Activated naive CD4-positive, alpha-beta T cell treated with anti-CD3 and anti-CD28 coated beads, Interleukin-2, amount 50 U/mL, for 16 hours (primary cell): ENCODE measurements at places on chromosomes 16 and 17.
A peak's percentile ranks its signal among the peaks of the same experiment; 100 is the strongest.

DNA sequence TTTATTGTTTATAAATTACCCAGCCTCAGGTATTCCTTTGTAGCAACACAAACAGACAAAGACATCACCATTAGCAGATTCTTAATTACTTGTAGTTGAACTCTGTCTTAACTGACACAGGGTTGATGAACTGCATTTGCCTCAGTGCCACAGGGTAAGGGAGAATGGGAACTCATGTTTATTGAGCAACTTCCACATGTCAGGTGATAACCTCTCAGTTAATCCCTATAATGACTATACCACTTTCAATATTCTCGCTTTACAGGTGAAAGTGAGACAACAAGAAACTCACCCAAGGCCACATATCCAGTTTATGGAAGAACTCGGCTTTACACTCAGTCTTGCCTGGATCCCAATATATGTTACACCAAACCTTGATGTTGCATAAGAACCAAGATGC lies 8.6 kb downstream of the PDILT start:
- DNase-seq: no peak

- DNase-seq: no peak
These were observed 197.7 kb upstream of the CDH5 start for GRCh38 chr16:66168777-66169176.

GRCh38 chr17:1518410-1518809 lies 2.0 kb upstream of the INPP5K start:
- no peak for DNase-seq

- DNase-seq: no peak
These were observed 163.1 kb upstream of the CCL2 start for GRCh38 chr17:34091975-34092374.

GRCh38 chr17:72466199-72466598 lies 345.4 kb downstream of the SOX9 start:
- DNase-seq: no peak

DNA sequence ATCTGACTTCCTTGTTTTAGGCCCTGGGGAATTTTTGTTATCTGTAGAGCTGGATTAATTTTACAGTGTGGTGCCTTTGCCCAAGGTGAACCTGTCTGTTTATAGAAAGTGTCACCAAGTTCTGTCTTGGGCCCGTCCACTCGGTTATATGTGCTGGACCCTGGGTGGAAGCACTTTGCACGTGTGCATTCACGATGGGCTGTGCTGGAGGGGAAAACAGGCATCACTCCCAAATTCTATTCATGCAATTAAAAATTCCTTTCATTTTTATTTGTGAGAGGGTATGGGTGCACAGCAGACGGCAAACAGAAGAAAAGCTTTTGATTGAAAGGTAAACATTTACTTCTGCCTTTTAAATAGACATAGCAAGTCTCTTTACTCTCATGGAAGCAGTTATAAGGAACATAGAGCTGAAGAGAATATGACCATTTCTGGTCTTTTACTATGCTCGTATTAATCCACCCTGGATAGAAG lies 101.2 kb downstream of the WWOX start:
- DNase-seq: no peak

- DNase-seq: no peak
These were observed 103.0 kb upstream of the SHISA6 start for GRCh38 chr17:11138023-11138422.

DNA sequence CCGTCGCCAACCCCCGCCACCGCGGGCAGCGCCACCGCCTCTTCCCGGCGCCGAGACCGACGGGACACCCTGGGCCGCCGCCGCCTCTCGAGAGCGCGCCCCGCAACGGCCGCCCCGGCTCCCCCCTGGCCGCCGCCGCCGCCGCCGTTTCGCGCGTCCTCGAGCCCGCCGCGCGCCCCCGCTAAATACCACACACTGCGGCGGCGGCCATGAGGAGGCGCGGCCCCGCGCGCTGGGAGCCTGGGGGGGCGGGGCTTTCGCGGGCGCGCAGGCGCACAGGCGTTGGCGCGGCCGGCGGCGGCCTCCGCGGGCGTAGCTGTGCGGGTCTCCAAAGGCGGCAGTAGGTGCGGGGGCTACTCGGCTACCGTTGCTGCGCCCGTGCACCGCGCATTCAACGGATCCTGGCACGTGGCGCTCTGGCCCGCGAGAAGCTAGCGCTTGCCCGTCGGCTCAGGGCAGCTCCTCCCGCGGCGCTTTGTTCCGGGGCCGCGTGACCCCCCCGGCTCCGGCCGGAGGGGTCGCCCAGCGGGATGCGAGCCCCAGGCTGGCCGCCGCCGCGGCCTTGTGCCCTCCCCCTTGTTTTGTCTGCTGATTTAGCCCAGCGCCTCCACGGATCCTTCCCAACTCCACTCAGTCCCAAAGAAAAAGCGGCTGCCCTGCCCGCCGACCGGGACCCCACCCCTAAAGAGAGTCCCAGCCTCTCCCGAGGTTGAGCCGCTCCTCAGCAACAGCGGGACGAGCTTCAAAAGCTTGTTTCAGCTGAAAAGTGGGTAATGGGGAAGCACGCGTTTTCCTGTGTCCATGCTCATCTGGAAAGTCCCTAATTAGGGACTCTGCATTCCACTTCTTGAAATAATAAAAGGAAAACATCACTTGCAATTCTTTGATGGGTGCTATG lies at the start of gene SIAH1:
Gene SIAH1, minus strand, starts transcription at position 161 of the 898 bp plus-strand sequence. CDS start 22,985 bp downstream, outside the sequence.
- DNase-seq: peak; percentile 89

- DNase-seq: no peak
These were observed 512 bp downstream of the PMM2 start for GRCh38 chr16:8798174-8798527.

DNA sequence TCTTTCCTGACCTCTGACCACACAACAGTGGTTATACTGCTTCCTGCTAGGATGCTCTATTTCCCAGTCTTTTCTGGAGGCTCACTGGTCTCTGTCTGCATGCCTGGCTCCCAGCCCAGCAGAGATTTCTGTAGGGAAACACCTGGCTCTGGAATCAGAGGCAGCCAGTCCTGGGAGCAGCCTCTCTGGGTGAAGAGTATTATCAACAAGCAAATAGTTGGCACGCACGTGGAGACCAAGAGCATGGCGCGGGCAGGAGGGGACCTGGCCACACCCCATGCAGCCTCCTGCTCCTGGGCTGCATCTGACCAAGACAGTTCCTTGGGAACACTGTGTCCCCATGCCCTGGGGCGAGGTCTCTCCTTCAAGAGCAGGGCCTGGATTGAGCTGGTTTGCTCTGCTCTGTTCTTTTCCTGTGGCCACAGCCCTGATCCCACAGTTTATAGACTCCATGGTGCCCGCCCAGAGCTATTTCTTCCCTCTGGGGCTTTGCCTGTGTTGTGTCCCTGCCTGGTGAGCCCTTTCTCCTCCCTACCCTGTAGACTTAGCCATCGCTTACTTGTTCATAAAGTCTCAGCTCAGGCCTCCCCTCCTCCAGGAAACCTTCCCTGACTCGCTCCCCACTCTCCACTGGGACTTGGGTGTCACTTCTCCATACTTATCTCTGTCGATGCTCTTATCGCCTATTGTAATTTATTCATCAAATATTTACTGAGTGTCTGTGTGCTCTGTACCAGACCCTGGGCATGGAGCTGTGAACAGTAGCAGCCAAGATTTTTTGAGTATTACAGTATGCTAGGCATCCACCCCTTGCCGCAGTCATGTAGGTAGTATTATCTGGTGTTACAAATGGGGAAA lies 60.6 kb downstream of the SCNN1B start:
- no peak for DNase-seq

- no peak for DNase-seq
These were observed 13.8 kb downstream of the KCTD19 start for GRCh38 chr16:67312719-67313118.

DNA sequence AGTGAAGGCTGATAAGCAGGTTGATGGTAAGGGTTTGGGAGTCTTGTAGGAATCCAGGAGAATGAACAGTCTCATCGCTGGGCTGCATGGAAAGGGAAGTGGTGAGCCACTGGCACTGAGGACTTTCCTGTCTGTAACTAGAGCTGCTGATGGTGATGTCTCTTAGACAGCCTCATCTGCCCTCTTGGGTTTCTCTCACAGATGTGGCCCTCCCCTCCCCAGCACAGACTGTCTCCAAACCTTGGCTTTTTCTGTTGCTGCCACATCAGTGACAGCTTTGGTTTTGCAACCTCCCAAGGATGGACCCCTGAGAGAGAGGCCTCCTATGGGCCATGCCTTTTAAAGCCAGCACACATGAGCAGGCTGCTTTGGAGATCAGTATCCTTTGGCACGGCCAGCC lies 16.9 kb downstream of the PLCG2 start:
- no peak for DNase-seq

DNA sequence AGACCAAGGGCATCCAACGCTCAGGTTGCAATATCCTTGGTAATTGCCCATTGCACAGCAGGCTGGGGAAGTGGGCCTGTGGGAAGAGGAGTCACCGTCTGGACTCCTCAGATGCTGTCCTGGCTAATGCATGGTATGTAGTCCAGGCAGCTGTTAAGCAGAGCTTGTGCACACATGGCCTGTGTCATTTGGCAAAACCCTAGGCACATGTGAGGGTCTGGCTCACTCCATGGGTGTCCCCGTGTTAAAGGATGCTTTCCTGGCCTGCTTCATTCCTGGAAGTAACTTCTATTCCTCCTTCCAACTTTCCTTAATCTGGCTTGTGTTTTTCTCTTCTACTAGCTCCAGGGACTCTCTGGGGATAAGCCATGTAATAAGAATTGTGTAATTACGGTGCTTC lies 378.0 kb upstream of the CA10 start:
- DNase-seq: no peak

GRCh38 chr17:74078363-74078941 lies 125.0 kb upstream of the RPL38 start:
- DNase-seq: no peak

DNA sequence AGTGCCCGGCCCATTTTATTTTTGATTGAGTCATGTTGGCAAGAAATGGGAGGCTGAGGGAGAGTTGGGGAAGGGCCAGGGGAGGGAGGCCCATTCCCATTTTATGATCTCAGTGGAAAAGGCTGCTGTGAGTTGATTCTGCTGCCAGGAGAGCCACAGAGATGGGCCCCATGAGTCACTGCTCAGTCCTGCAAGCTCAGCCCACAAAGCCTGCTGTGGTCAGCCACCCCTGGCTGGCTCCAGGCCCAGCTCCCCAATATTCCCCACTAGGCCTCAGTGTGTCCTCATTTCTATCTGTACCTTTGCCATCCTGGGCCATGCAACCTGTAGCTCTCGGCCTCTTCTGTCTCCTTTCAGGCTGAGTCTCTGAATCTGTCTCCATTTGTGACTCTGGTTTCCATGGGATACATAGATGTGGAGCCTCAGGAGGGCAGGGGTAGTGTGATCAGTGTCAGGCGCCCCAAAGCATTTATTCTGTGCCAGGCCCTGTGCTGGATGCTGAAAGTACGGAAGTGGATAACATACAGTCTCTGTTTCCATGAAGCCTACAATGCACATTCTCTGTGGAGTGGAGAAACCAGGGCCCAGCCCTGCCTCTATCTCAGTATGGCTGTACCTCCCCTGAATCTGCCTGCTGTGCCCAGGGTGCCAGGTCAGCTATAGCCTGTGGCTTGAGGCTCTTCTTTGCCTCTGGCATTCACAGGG lies 1.9 kb upstream of the PLEKHG4 start:
- no peak for DNase-seq

- DNase-seq: no peak
These were observed 2.6 kb downstream of the ENO3 start for GRCh38 chr17:4953451-4953961.

- DNase-seq: peak; percentile 38
These were observed at the start of gene MTSS2 for GRCh38 chr16:70685938-70686375. MTSS2 (minus strand) TSS chr16:70686053; CDS start chr16:70685791, 262 bp downstream.

DNA sequence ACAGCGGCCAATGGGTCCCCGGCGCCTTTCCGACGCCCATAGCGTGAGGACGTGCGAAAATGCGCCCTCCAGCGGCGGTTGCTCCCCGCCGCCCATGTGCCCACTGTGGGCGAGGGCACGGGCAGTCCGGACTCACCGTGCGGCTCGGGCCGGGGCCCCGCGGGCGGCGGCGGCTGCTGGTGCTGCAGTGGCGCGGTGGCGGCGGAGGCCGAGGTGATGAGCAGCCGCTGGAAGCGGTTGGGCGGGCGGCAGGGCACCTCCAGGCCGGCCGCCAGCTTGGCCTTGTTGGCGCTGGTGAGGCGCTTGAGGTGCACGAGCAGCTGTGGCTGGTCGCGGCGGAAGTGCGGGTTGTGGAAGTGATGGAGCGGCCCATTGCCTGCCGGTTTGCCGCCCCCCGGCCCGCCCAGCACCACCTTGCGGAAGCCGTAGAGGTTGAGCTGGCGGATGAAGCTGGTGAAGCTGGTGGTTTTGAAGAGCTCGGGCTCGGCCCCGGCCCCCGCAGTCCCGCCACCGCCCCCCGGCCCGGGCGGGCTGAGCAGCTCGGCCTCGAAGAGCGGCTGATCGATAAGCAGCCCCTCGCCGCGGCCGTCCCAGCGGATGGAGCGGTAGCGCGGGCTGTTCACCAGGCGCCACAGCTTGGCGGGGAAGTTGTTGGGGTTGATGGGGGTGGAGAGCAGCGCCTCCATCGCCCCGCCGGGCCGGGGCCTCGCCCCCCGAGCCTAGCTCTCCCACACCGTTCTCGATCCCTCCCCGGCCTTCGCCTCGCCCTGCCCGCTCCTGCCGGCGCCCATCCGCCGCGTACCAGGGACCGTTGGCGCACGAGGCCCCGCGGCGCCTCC lies at the start of gene HSF5:
Gene HSF5, minus strand, starts transcription at position 820 of the 839 bp plus-strand sequence. Its CDS starts 134 bp downstream, at position 686.
- peak; percentile 78 for DNase-seq

- peak; percentile 7 for DNase-seq
These were observed 89.3 kb upstream of the ZNF750 start for GRCh38 chr17:82929011-82929622.

DNA sequence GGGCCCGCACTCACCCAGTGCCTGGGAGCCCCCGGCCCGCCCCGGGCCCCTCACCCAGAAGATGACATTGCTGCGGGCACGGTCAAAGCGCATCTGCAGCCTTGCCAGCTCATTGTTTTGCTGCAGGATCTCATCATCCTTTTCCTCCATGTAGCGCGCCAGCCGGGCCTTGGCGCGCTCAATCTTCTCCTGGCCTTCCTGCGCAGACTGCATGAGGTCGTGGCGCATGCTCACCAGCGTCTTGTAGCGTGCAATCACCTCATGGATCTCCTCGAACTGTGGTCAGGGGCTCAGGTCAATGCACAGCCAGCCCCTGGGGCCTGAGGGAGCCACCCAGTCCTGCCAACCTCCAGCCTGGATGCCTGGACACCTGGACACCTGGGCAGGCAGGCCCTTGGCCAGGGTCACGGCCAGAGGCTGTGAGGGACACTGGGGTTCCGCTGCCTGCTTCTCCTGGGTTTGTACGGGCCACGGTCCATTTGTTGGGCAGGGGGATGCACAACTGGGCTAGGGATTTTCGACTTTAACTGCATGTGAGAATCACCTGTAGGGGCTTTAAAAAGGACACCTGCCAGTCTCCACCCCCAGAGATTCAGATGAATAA lies 9.2 kb downstream of the CCDC42 start:
- no peak for DNase-seq

- DNase-seq: no peak
These were observed 6.4 kb downstream of the USP22 start for GRCh38 chr17:21036361-21036881.

DNA sequence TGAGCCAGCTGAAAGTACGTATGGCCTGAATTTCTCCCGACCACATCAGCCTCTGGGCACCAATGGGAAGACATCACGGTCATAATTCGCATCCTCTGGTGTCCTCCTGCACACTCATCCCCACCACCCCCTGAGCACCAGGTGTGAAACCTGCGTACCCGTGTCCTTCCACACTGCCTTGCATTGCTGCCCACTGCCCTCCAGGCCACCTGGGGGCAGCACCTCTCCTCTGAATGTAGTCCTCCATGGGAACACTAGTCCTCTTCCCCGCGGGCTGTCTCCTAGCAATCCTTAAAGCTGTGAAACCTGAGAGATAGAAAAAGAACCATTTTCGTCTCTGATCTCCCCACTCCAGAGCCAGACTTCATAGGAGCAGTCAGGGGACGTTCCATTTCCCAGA lies 125.5 kb downstream of the ZNF18 start:
- no peak for DNase-seq

GRCh38 chr17:35969558-35970380 lies 11.5 kb downstream of the CCL16 start:
- DNase-seq: peak; percentile 63
